ENCODE measurements at places on chromosomes 2 and 18. TPM values are rescaled to one million over a fixed set of nuclear protein-coding genes. Genes with fewer than 3 reads are reported as not detected.
A peak's percentile ranks its signal among the peaks of the same experiment; 100 is the strongest.

Gene AQP12A
- not detected for polyA plus RNA-seq

GRCh38 chr18:7607540-7608173 is 40.5 kb downstream of the PTPRM start:
- no peaks in the 10 kb centered on the region for H3K36me3 ChIP-seq
- DNase-seq: no peak
- no peak overlapping the region for H3K27ac ChIP-seq
- no peaks in the 10 kb centered on the region for H3K27me3 ChIP-seq

DNA sequence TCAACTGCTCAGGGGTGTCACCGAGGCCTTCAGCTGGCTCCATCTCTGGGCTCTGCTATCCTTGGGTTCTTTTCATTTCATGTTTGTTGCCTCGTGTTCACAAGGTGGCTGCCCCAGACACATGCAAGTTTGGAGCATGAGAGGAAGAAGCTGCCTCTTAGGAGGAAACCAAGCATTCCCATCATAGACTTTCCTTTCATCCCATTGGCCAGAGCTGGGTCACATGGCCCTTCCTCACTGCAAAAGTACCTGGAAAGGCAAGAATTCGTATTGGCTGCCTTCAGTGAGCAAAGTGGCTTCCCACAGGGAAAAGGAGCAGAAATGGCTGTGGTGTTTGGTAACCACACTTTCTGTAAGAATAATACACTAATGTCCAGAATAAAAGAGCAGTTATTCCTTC is 155.7 kb upstream of the RAB12 start:
- no peaks in the 10 kb centered on the region for H3K27me3 ChIP-seq
- no peak overlapping the region for H3K27ac ChIP-seq
- no peak overlapping the region for H3K4me3 ChIP-seq
- no peaks in the 10 kb centered on the region for H3K36me3 ChIP-seq
- no peaks in the 10 kb centered on the region for H3K4me1 ChIP-seq

DNA sequence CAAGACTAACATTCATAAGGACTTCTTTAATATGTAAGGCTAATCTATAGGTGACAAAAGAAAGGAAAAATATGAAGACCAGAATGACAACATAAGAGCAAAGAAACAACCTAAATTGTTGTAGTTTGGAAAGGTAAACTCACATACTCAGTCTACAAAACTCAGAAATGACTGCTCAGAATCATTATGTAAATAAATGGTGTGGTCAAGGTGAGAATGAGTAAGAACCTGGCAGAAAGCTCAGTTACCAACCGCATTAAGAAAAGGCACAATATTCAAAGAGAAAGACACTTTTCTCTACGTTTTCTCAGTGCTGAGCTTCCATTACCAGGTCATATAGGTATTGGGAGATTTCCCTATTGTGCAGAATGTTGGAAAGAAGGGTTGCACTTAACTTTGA is 15.8 kb downstream of the ATF2 start:
- no peaks in the 10 kb centered on the region for H3K27me3 ChIP-seq
- H3K36me3 ChIP-seq: no peaks in the 10 kb centered on the region
- no peak overlapping the region for H3K4me3 ChIP-seq

- no peaks in the 10 kb centered on the region for H3K27me3 ChIP-seq
- no peak for DNase-seq
- H3K36me3 ChIP-seq: no peaks in the 10 kb centered on the region
- H3K4me3 ChIP-seq: no peak overlapping the region
Observed at GRCh38 chr2:156563994-156564753, 128.0 kb downstream of the GPD2 start.

GRCh38 chr18:35510076-35510651 is 12.4 kb upstream of the INO80C start:
- H3K4me3 ChIP-seq: no peak overlapping the region
- no peaks in the 10 kb centered on the region for H3K4me1 ChIP-seq
- DNase-seq: no peak
- H3K27me3 ChIP-seq: no peaks in the 10 kb centered on the region

DNA sequence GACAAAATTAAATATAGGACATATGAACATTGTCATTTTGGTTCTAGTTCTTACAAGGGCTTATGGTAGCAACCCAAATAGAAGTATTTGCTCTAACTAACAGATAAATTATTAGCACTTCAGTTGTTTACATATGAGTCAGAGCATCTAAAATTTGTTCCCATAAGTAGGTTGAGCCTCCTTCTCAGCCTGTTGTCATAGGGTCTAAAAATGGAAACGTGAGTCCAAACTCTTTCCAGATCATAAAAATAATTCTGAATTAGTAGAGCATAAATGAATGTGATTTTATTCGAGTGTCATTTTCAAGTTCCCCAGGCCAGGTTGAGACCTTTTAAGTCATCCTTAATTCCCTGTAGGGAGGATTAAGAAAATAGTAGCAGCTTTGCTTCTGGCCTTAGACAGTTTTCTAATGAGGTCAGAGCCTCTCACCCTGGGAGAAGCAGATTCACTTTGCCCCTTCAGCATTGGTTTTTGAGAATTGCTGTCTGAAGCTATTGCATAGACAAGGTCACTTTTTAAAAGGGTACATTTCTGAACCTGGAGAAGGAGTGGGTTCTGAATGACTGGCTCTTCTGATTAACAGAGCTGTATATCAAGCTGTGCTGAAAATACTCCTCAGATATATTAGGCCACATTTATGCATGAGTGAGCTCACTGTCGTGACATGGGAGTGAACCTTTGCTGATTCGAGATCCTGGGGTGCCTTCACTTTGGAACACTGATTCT is 164.3 kb downstream of the NEDD4L start:
- no peak for DNase-seq
- no peak overlapping the region for H3K4me3 ChIP-seq
- no peaks in the 10 kb centered on the region for H3K27me3 ChIP-seq
- peaks cover 28% of the 10 kb centered on the region for H3K4me1 ChIP-seq
- H3K27ac ChIP-seq: no peak overlapping the region
- no peaks in the 10 kb centered on the region for H3K36me3 ChIP-seq

DNA sequence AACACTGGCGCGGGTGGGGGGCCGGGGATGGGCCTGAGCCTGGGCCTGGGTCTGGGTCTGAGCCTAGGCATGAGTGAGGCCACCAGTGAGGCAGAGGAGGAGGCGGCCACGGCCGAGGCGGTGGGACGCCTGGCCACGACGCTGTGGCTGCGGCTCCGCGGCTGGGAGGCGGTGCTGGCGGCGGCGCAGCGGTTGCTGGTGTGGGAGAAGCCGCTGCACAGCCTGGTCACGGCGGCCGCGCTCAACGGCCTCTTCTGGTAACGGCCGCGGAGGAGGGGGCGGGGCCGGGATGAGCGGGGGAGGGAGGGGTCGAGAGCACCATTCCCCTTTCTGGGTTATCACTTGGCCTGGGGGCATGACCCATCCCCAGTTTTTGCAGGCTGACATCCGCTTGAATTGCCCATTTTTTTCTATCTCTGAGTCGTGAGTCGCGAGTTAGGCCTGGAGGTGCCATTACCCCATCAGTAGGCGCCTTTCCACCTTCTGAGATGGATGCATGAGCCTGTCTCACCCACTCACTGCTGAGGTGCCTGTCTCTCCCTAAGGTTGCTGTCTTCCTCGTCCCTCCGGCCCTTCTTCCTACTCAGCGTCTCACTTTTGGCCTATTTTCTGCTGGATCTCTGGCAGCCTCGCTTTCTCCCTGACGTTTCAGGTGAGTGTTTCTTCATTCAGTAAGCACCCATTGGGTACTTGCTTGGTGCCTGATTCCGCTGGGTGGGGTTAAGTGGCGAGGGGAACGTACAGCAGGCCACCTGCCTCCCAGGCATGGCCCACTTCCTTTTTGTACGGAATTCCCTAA is 501 bp downstream of the RETREG2 start:
- H3K4me3 ChIP-seq: peak overlapping the region; percentile 86
- H3K27ac ChIP-seq: peak overlapping the region; percentile 98
- H3K36me3 ChIP-seq: no peaks in the 10 kb centered on the region

- H3K36me3 ChIP-seq: no peaks in the 10 kb centered on the region
- no peak overlapping the region for H3K4me3 ChIP-seq
- H3K27me3 ChIP-seq: no peaks in the 10 kb centered on the region
Observed at GRCh38 chr2:567496-567864, 109.7 kb downstream of the TMEM18 start.

DNA sequence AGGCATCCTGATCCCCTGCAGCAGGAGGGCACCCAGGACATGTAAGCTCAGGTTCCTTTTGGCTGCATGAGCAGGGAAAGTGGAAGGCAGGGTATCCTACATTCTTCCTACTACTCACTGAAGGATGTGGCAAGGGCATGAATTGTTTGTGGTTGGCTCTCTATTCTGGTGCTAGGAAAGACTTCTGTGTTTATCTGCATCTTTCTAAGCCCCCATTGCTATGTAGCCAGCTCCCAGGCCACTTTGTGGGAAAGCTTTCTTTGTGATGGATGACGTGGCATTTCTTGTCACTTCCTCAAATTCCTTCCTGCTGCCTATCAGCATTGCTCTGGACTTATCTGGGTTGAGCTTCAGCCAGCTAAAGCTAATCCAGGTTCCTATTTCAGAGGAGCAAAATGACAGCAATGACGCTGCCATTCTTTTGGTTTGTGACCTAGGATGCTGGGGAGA is 46.2 kb downstream of the MEIS1 start:
- no peaks in the 10 kb centered on the region for H3K36me3 ChIP-seq
- DNase-seq: peak; percentile 18
- H3K4me1 ChIP-seq: peaks cover 8% of the 10 kb centered on the region
- H3K27ac ChIP-seq: peak overlapping the region; percentile 1
- H3K4me3 ChIP-seq: no peak overlapping the region
